Dorsolateral prefrontal cortex (tissue), 122 donors: ENCODE measurements at places on chromosomes 2 and 18.

DNA sequence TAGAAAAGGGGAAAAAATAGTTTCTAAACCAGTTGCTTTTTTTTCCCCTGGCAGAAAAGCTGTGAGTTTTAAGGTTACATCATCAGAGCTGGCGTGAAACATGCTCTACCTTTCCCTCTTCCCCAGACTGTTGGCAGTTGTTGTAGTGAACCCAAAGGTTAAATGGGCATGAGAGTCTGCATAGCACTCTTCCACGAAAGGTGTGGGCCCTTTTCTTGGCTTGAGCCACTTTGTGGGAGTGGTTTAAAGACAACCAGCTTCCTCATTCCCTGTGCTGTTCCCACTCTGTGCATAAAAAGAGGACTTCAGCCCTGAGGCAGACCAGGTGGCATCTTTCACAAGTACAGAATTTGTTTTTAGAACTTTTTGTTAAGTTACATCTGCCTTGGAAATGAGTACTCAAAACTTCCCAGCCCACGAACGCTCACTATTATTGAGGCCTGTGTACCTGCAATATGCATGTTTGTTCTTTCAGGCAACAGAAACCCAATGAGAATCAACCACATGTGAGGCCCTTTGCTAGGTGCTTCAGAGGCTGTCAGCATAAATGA lies 243.8 kb downstream of the BABAM2 start:
- DNase-seq: no peak

DNA sequence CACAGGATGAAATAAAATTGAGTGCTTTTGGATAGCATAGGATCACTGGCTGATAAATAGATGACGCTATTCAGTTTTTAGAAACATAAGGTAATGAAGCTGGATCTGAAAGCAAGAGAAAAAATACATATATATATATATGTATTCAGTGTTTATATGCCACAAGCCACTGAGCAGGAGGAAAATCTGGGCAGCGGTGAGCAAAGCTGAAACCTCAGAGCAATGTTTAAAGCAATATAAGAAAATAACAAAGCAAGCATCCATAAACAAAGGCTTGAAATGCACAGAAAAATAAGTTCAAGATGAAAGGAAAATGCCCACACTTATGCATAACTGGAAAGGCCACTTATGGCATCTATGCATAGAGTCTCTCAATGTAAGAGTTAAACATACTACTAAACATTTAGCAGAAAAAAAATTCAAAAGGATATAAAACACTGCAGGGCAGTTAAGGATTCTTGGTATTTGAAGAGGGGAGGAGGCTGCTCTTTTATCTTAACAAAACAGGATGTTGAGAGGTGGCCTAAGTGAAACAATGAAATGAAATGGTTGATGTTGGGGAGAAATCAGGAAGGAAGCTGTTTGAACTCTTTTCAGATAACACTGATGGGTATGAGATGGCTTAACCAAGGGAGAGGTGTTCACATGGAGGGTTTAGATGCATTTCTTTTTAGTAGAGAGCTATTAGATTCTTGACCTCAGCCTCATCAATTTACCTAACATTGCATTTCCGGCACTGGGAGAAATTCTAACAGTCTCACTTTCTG lies 129.1 kb downstream of the ARHGAP15 start:
- DNase-seq: no peak

- DNase-seq: peak; percentile 55
These were observed 144.1 kb upstream of the ZNF236 start for GRCh38 chr18:76678248-76678647.

GRCh38 chr2:220586980-220587530 lies 959.6 kb downstream of the SLC4A3 start:
- DNase-seq: no peak

DNA sequence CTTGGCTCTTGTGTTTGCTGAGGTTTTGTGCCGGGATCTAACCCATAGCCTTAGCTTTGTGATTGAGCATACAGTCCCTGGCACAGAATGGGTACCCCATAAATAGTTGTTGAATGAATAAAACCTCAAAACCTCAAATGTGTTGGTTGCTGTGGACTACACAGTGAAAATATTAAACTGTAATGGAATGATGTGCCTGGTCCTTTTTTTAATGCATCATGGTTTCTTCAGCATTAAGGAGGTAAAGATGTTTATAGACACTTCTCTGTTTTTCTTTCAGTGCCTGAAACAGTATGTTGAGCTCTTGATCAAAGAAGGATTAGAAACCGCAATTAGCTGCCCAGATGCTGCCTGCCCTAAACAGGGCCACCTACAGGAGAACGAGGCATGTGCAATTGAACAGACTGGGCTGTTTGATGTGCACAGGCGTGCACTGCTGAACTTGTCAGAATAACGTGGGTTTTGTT lies 97.0 kb downstream of the RNF144A start:
- DNase-seq: no peak

- no peak for DNase-seq
These were observed 55.2 kb downstream of the STK39 start for GRCh38 chr2:168191955-168192785.

DNA sequence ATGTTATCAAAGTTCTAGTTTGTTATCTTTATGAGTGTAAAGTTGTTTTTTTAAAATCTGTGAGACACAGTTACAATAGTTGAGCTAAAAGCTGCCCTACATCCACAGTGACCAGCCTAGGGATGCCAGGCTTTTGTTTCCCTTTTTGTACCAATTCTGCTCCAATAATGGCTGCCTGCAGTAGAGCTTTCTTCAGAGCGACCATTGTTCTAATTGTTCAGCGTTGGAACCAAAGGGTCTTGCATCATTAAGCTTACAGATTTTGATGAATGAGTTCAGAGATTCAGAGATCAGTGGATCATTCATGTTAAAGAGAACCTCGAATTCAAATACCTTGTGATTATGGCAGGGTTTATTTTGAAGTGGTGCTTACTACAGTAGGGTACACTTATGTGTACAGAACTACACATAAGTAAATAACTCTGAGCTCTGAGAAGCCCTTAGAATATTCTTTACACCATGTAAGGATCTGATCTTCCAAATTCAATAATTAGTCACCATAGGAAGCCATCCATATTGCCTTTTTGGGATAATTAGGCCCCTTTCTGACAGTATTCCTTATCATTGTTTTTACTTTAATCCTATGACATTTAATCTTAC lies 157.9 kb downstream of the MYO1B start:
- no peak for DNase-seq

- DNase-seq: no peak
These were observed 204.6 kb downstream of the RNF144A start for GRCh38 chr2:7121851-7122250.

DNA sequence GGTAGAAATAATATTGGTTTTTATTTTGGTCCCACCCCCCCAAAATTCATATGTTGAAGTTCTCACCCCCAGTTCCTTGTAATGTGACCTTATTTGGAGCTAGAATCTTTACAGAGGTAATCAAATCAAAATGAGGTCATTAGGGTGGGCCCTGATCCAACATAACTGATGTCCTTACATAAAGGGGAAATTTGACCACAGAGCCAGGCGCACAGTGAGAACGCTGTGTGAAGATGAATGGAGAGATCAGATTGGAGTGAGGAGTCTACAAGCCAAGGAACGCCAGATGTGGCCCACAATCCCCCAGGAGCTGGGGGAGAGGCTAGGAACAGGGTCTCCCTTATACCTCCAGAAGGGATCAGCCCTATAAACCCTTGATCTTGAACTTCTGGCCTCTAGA lies 31.6 kb upstream of the TRIB2 start:
- DNase-seq: no peak

GRCh38 chr2:100228415-100228814 lies 86.0 kb upstream of the AFF3 start:
- no peak for DNase-seq

GRCh38 chr2:69535817-69536241 lies 98.6 kb upstream of the NFU1 start:
- DNase-seq: no peak

DNA sequence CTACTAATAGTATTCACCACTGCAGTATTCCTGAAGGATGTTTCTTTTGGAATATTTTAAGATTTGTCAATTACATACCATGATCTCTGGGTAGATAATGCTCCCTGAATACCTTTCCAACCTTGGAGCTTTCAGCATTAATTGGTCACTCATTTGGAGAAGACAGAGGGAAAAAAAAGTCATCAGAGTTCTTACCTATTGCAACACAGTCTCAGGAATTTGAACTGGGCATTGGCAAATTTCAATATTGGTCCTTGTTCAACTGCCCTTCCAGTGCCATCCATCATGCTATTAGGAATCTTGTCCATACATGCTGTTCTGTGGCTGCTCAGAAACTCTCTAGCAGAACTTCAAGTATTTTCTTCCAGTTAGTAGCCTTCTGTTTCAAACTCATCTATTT lies 83.6 kb upstream of the KCNJ3 start:
- DNase-seq: no peak

GRCh38 chr2:47219970-47220369 lies 64.9 kb upstream of the STPG4 start:
- no peak for DNase-seq

GRCh38 chr2:113376253-113376912 lies 61.1 kb upstream of the ZNG1B start:
- DNase-seq: no peak

DNA sequence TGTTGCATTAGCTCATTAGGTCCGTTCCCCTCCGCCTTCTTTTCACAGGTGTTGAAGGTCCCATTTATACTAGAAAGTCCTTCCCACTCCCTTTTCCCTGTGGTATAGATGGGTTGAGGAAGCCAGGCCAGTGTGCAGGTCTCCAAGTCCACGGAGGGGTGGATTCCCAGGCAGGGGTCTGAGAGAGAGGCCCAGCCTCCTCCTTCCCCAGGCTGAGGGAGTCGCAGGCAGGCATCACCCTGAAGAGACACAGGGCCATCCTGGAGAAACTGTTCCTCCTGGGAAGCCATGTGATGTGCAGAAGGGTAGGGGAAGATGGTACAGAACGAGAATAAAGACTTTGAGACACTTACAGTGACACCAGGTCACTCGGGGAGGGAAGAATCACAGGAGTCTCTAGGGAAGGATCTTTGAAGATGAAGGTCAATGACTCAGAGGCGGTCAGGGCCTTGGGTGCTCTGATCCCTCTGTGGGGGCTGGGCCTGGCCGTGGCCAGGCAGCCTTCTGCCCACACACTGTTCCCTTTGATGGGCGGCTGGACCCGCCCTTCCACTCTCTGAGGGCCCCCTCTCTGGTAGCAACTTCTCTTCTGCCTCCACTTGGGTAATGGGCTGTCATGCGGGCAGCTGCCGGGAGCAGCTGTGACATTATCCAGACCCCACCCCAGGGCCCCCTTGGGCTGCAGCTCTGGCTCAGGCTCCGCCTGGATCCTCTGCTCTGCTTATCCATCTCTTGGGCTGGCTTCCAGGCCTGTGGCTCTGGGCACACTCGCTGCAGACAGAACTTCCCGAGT lies 45.1 kb downstream of the RHOB start:
- no peak for DNase-seq

- DNase-seq: no peak
These were observed 75.0 kb downstream of the CERS6 start for GRCh38 chr2:168530982-168531622.
